ENCODE measurements at places on chromosomes 7 and 10. TPM values are rescaled to one million over a fixed set of nuclear protein-coding genes. Genes with fewer than 3 reads are reported as not detected.

DNA sequence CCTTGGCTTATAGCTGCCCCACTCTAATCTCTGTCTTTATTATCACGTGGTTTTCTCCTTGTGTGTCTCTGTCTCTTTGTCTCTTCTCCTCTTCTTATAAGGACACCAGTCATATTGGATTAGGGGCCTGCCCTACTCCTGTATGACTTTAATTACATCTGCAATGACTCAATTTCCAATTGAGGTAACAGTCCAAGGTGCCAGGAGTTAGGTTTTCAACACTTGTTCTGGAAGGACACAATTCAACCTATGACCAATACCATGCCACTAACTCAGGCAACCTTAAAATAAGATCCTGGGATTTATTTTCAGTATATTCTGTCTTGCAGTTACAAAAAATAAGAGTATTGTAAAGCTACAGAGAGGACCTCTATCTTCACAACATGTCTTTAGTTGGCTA, 21.6 kb upstream of the MET start:
- H3K4me3 ChIP-seq: no peak overlapping the region
- H3K27me3 ChIP-seq: peaks cover under 1% of the 10 kb centered on the region
- H3K27ac ChIP-seq: no peak overlapping the region
- no peaks in the 10 kb centered on the region for H3K4me1 ChIP-seq
- DNase-seq: no peak
- no peaks in the 10 kb centered on the region for H3K36me3 ChIP-seq

GRCh38 chr10:50604049-50604640, 19.6 kb downstream of the SGMS1 start:
- no peaks in the 10 kb centered on the region for H3K36me3 ChIP-seq
- peaks cover 11% of the 10 kb centered on the region for H3K27me3 ChIP-seq
- peak overlapping the region; percentile 95 for H3K27ac ChIP-seq
- peak overlapping the region; percentile 59 for H3K4me3 ChIP-seq
- peaks cover 52% of the 10 kb centered on the region for H3K4me1 ChIP-seq

- no peaks in the 10 kb centered on the region for H3K36me3 ChIP-seq
- H3K27ac ChIP-seq: no peak overlapping the region
- no peak for DNase-seq
- no peak overlapping the region for H3K4me3 ChIP-seq
Measured at GRCh38 chr10:58052772-58053171, 214.9 kb downstream of the IPMK start.

Gene NPVF
- total RNA-seq: not detected

Gene MINPP1
- total RNA-seq: 27.2 TPM

DNA sequence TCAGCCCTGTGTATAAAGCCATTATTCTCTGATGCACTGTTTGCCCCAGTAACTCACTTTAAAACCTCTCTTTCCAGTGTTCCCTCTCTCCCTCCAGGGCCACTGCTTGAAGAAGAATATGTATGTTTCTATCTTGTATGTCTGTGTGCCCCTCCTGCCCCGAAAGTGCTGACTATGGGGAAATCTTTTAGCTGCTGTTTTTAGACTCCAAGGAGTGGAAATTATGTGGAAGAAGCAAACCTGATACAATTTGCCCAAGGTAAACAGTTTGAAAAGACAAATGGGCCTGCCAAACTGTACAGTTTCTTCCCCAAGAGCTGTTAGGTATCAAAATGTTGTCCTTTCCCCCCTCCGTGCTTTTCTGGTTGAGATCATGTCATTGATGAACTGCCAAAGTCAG, 3.4 kb downstream of the ADRA2A start:
- no peaks in the 10 kb centered on the region for H3K36me3 ChIP-seq
- no peak overlapping the region for H3K27ac ChIP-seq
- no peak overlapping the region for H3K4me3 ChIP-seq
- peaks cover 25% of the 10 kb centered on the region for H3K27me3 ChIP-seq

DNA sequence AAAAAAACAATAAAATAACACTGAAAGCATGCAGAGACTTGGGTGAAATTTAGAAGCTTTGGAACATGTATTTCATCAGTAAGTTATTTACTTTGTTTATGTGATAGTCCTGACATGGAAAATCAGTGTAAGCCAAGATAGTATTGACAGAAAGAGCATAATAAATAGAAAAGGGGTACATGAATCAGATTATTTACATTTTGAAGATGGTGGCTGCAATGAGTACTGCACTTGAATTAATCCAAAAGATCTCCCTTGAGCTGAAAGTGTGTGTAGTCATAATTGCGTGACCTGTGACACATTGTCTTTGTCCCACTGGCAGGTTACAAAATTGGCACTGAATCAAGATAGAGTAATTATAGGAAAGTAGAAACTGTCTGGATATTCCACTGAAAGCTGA, 562.9 kb downstream of the GFRA1 start:
- no peak overlapping the region for H3K4me3 ChIP-seq
- H3K4me1 ChIP-seq: no peaks in the 10 kb centered on the region
- no peak for DNase-seq
- H3K27ac ChIP-seq: no peak overlapping the region

GRCh38 chr10:8224591-8224990, 170.1 kb downstream of the GATA3 start:
- no peaks in the 10 kb centered on the region for H3K27me3 ChIP-seq
- H3K4me1 ChIP-seq: no peaks in the 10 kb centered on the region
- DNase-seq: no peak

Gene TAS2R41
- total RNA-seq: not detected

- H3K4me1 ChIP-seq: no peaks in the 10 kb centered on the region
- H3K4me3 ChIP-seq: no peak overlapping the region
- no peak for DNase-seq
- no peaks in the 10 kb centered on the region for H3K36me3 ChIP-seq
- H3K27me3 ChIP-seq: no peaks in the 10 kb centered on the region
- H3K27ac ChIP-seq: no peak overlapping the region
Measured at GRCh38 chr10:4051011-4051640, 266.1 kb upstream of the KLF6 start.

Gene SORBS1
- 221 TPM for total RNA-seq

Gene CTBP2
- 174 TPM for total RNA-seq

Gene ZDHHC6
- total RNA-seq: 33.0 TPM

DNA sequence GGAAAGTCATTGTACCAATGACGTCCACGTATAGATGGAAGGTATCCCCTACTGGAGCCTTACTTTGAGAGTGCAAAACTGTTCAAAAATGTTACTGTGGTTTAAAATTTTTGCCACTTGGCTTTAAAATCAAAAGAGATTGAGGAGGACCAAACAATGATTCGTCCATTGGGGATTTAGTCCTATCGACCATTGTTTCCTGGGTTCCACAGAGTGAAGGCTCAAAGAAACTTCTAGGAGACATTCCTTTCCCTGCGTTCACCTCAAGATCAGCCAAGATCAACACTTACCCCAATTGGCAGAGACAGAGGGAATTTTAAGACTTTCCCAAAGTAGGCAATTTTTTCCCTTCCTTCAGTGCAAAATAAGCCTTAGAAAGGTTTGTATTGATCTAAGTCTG, 152.3 kb downstream of the NEBL start:
- no peaks in the 10 kb centered on the region for H3K36me3 ChIP-seq
- no peak overlapping the region for H3K4me3 ChIP-seq
- H3K4me1 ChIP-seq: no peaks in the 10 kb centered on the region
- H3K27ac ChIP-seq: no peak overlapping the region
- H3K27me3 ChIP-seq: no peaks in the 10 kb centered on the region

- H3K27me3 ChIP-seq: peaks cover 4% of the 10 kb centered on the region
- H3K4me1 ChIP-seq: no peaks in the 10 kb centered on the region
- H3K27ac ChIP-seq: no peak overlapping the region
Measured at GRCh38 chr7:150860291-150860977, 8.1 kb downstream of the AOC1 start.
